RPMI7951 (cell line): ENCODE measurements at places on chromosomes 7 and 10. TPM values are rescaled to one million over a fixed set of nuclear protein-coding genes. Genes with fewer than 3 reads are reported as not detected.

The CCDC3 gene
- total RNA-seq: 0.29 TPM in 1 of 2 replicates, not detected in the other

GRCh38 chr10:68222391-68222790 is 9.5 kb downstream of the ATOH7 start:
- DNase-seq: no peak

DNA sequence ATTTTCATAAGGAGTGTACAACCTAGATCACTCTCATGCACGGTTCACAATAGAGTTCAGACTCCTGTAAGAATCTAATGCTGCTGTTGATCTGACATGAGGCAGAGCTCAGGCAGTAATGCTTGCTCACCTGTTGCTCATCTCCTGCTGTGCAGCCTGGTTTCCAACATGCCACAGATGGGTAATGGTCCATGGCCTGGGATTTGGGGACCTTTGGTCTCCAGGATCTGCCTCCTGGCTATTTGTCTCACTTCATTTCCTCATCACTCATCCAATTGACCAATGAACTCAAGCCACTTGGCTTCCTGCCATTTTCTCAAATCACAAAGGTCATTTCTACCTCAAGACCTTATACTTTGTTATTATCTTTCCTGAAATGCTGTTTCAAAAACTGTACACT is 786.1 kb downstream of the ANKRD7 start:
- DNase-seq: no peak

GRCh38 chr7:2956526-2957368 is 86.9 kb downstream of the CARD11 start:
- peak; percentile 84 for DNase-seq

DNA sequence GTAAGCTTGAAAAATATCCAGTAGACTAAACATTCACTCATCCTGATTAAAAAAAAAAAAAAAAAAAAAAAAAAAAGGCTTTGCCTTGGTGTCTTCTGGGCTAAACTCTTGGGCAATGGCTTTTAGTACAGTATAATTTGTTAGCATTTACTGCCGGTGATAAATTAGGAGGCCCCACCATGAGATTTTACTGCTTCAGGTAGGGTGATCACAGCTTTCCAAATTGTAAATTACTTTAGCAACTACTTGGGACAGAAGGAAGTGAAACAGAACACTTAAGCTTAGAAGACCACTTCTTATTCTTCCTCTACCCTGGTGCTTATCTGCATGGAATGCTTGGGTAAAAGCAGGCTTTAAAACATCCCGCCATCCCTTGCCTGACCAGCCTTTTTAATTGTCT is 152.1 kb downstream of the HIBADH start:
- no peak for DNase-seq

- DNase-seq: no peak
These were observed 90.0 kb downstream of the FOXP2 start for GRCh38 chr7:114504586-114504985.

- DNase-seq: no peak
These were observed 26.9 kb downstream of the SFXN4 start for GRCh38 chr10:119138346-119139306.

GRCh38 chr7:19119870-19120486 is 2.5 kb upstream of the TWIST1 start:
- DNase-seq: no peak

DNA sequence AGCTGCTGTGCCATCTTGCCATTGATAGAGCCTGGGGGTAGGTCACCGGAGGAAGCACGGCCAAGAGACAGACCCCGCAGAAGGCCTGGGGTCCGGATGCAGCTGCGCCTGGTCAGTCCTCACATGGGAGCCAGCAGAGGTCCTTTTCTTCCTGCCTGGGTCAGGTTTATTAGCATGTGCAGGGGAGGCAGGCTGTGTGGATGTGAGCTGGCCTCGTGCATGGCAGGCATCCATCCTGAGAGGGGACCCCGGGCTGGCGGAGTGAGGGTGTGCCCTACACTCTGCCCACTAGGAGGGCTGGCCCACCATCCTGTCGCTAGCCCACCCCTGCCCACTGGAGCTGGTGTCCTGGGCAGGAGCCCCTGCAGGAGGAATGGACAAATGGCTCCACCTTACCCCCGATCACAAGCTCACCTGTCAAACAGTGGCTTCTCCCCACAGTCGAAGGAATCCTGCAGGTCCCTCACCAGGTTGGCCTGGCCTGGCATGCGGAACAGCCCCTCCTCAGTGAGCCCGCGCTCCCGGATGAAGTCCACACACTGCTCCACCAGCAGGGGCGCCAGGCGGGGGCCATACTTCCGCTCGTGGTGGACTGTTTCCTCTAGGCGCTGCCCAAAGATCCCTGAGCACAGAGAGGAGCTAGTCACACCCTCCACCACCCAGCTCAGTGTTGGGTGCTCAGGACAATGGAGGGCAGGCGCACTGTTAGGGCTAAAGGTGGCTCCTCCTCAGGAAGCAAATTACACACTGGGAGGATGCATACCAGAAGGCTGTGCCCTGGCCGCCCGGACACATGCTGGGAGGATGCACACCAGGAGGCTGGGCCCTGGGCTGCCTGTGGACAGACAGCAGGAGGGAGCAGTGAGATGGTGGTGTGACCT is 145.4 kb downstream of the ARHGAP22 start:
- DNase-seq: no peak

GRCh38 chr7:105718511-105718925 is 137.2 kb upstream of the EFCAB10 start:
- no peak for DNase-seq

- no peak for DNase-seq
These were observed 412.8 kb upstream of the GALNT17 start for GRCh38 chr7:70719125-70719524.

The VAX1 gene
- total RNA-seq: not detected in 2 replicates

The AKR1C4 gene
- total RNA-seq: not detected in 2 replicates

The HHEX gene
- total RNA-seq: 0.60 and 1.2 TPM in 2 replicates

GRCh38 chr10:110217662-110218008 is 10.2 kb downstream of the MXI1 start:
- DNase-seq: no peak

- DNase-seq: peak; percentile 11
These were observed 14.1 kb downstream of the TMEM72 start for GRCh38 chr10:44925224-44925623.

DNA sequence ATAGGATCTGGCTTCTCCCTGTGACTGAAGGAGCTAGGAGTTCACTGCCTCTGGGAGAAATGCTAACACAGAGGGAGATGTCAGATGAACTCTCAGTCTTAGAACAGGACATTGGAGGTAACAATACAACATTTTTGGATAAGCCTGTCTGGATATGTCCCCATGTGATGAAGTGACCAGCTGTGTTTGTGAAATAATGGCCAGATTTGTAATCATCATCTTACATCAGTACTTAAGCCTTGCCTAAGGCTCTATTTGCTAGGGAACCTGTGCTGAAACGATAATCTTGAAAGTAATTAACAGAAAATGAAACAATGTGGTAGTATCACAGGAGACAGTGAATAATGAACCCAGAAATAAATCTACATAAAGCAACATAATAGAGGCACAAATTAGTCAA is 56.2 kb downstream of the CRPPA start:
- DNase-seq: peak; percentile 51

GRCh38 chr10:25493122-25493893 is 318.5 kb downstream of the GPR158 start:
- DNase-seq: peak; percentile 87

- DNase-seq: no peak
These were observed 54.5 kb downstream of the CAV1 start for GRCh38 chr7:116579322-116579721.

- peak; percentile 12 for DNase-seq
These were observed 28.4 kb upstream of the ITGA8 start for GRCh38 chr10:15748126-15748525.

DNA sequence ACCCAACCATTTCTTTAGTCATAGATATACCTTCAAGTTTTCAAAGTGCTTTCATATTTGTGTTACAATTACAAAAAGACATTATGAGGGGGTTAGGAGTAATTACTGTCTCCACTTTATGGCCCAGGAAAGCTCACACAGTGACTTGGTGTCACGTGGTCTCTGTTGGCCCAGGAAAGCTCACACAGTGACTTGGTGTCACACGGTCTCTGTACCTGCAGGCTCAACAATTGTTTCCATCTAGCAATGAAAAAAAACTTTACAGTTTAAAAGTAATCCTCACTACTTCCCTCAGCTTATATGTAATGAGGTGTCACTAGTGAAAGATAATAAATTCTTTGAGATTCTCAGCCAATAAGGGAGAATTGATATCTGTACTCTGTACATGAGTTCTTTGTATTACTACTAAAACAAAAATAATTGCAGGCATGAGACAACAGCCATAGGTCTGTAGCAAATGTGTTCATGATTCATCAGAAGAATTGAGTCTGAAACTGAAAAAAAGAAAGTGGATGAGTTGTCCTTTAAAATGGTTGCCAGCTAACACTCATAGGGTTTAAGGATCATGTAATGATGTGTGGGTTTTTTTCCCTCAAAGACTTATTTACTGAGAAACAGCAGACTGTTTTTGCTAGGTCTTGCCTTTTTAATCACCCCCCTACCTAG is 10.9 kb downstream of the OGDH start:
- DNase-seq: peak; percentile 63

The CXCL12 gene
- total RNA-seq: 29.0 and 30.3 TPM in 2 replicates

- no peak for DNase-seq
These were observed 11.5 kb downstream of the ANKRD22 start for GRCh38 chr10:88840104-88840503.
